ENCODE measurements at places on chromosomes 16 and 17.

DNA sequence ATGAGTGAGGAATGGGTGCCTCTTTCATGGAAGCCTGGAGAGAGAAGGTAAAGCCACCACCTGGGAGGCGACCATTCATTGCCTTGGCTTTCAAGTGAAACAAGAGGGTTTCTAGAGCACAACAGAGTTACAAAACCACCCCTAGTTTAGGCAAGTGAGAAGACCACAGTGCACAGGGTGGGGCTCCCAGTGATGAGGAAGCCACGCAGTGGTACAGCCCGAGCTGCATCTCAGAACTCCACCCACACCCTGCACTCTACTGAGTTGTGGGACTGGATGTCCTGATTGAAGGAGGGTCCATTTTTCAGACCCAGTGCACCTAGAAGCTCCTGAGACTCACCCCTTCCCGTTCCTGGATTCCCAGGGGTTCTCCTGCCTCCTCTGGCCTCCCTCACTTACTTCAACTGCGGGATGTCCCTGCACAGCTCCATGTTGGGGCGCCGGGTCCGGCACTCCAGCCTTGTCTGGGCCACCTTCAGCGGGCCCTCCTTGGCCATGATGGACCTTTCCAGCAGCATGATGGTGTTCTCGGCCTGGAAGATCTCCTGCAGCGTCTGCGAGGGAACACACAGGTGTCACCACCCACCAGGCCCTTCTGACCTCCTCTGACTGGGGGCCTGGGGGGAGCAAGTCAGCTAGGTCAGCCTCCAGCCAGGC lies 55.1 kb upstream of the EMP2 start:
- no peak for DNase-seq

- no peak for DNase-seq
Observed at GRCh38 chr16:78365366-78365765, 265.9 kb downstream of the WWOX start.

DNA sequence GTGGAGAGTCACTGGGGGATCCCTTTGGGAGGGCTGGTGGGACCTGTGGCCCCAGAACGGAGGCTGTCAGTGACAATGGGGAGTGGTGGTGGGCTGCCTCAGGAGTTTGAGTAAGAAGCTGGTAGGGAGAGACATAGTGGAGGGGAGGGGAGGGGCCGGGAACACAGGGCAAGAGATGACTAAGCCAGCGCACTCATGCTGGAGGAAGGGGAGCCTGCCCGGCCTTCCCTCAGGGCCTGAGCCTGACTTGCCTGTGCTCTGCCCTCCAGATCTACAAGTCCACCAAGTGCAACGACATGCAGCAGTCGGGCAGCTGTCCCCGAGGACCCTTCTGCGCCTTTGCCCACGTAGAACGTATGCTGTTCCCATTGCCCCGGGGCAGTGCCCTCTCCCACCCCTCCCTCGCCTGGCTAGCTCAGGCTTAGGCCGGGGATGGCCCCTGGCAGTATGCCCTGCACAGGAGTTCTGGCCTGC lies 29.3 kb downstream of the UNC13D start:
- DNase-seq, result no peak

DNA sequence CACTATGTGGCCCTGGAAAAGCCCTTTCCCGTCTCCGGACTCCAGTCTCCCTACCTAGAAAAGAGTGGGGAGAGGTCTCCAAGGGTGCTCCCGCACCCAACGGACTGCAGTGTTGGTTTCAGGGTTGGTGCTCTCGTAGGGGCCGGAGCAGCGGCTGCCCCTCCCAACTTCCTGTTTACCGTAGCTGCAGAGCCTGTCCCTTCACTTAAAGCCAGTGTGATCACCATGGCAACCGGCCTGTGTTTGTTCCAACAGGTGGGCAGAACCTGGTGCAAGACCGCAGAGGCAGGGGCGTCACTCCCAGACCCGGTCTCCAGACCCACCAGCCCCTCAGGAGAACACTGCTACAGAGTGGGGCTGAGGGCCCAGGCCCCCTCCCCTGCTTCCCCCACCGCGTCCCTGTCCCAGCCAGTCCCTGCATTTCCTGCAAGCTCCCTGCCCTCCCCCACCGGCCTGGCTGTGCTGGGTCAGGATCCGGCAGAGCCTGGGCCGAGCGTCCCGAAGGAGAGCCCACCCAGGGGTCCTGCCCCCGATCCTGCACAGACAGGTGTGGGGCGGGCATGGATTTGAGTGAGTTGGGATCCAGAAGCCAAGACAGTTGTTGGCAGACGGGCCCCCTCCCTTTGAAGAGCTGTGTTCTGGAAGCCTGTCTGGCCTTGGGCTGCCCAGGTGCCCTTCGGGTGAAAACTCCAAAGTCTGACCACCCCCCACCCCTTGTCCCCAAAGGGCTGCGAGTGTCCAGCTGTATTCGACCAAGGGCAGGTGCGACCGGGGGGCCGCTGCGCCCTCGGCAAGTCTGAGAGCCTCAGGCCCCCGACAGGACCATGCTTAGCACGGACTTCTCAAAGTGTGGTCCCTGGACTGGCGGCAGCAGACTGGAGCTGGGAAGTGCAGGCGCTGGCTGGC lies 1.5 kb upstream of the BAIAP3 start:
- DNase-seq, result no peak

DNA sequence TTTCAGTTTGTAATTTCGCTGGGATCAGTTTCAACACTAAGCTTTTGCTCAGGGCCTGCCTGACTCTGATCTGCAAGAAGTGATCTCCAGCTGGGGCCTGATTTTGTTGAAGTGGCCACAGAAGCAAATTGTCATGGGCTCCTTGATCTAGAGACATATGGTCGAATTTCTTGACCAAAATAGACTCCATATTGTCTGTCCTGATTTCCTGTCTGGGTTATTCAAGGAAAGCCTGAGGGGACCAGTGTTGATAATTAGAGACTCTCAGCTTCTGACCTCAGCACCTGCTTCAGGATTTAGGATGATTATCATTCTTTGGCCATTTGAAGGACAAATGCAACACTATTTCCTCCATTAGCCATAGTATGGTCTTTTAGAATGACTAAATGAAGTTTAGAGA lies 48.9 kb upstream of the MSI2 start:
- DNase-seq, result no peak

DNA sequence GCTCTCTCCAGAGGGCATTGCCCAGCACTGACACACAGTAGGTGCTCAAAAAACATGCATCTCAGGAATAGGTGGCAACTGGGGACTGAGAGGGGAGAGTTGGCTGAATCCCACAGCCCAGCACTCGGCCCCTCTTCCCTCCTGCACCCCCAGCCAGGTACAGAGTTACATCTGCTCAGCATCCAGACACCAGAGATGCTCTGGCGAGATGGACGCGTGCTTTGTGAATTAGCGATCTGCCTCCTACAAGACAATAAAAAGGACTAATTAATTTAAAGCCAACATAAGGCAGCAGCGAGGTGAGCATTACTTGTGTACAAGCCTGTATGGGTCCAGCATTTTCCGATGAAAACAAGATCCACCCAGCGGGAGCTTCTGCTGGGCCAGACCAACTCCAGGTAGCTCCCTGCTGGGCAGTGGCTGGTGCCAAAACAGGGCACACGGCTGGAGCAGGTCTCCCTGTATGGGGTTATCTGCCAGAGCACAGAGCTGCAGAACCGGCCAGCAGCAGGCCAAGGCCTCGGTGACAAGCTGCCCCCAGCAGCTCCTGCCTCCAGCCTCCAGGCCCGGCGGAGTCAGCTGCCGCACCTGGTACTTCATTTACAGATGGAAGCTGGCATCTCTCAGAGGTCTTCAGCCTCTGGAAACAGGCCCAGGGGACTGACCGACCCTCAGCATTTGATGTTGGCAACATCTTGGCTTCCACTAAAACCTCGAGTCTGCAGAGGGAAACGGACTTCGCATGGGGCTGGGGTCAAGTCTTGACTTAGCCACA lies 219.7 kb upstream of the SDK2 start:
- DNase-seq, result no peak

DNA sequence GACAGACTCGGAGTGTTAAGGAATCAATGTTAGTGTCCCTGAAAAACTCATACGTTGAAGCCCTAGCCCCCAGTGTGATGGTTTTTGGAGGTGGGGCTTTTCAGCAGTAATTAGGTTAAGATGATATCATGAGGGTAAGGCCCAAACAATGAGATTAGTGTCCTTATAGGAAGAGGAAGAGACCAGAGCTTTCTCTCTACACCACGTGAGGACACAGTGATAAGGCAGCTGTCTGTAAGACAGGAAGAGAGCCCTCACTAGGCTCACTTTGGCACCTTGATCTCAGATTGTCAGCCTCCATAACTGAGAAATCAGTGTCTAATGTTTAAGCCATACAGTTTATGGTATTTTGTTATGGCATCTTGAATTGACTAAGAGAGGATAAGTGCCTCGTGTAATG lies 403.2 kb downstream of the NPIPA7 start:
- DNase-seq, result no peak

DNA sequence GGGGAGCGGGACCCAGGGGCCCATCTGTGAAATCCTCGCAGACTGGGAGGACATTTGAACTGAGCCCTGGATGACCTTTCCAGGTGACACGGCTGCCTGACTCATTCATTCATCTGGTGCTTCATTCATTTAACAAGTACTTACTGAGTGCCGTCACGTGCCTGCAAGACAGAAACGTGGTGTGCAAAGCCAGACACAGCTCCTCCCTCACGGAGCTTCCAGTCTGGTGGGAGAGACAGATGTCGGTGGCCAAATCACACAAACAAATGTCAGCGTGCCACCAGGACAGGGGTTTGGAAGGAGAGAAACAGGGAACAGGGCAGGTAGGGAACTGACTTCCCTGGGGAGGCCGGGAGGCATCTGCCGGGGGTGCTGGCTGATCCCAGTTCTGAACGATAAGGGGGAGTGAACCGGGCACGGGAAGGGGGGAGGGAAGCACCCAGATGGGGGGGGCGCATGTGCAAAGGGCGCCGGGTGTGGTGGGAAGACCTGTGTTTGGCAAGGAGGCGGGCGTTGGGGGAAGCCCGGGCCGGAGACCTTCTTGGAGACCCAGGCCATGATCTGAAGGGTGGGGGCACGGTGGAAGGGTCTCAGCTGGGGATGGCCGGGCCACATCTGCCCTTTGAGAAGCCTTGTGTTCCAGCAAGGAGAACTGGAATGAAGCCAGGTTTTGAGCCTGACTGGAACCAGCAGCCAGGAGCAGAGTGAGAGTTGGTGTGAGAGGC lies 93.6 kb upstream of the CIBAR2 start:
- no peak for DNase-seq

GRCh38 chr16:67571981-67572431 lies 9.7 kb downstream of the CTCF start:
- no peak for DNase-seq

DNA sequence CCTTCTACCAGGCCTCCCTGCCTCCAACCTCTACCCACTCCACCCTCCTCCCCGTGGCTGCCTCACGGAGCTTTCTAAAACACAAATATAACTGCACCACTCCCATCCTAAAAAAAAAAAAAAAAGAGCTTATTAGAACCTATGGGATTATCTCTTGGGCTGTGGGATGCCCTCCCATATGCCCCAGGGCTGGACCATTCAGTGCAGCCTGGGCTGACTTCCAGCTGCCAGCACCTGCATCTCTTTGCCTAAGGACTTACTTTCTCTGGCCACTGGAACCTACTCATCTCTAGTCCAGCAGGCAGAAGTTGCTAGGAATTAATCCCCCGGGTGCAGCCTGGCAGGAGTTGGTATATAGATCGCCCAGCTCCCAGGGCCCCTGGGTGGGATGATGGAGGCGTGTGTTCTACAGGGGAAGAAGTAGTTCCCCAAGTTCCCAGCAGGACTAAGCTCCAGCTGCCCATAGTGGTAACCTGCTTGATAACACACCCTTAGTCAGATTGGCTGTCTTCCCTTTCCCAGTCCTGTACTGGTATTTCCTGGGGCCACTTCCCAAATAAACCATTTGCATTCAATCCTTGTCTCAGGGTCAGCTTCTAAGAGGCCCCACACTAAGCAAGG lies 10.3 kb downstream of the MPP3 start:
- no peak for DNase-seq

DNA sequence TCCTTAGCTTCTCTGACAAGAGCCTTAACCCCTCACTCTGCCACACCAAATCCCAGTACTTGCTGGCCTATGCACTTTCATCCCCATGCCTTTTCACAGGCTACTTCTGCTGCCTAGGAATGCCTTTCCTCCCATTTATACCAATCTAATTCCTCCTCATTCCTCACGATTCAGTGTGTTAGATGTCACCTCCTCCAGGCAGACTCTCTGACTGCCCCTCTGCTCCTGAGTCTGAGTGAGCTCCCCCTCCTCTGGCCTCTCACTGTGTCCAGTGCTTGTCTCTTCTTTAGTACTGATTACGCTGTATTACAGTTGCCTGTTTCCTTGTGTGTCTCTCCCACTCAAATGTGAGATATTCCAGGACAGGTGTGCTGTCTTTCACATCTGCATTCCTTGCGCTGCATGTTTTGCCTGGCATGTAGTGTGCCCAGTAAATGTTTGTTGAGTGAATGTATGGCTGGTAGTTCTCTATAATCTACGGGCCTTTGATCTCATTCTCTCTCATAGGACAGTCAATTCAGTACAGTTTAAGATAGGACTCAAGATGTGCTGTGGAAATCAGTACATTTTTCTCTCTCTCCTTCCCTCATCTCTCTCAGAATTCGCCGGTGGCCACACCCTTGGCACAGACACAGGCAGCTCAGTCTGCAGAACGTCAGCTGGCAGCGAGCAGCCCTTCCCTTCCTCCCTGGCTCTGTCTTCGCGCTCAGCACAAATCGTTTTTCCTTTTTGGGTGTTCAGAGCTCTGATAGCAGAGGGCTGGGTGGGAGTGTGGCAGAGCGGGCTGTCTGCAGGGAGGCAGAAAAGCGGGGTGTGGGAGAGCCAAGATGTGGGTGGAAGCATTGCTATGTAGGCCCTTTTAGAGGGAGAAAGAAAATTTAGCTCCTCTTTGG lies 18.5 kb downstream of the ARL4D start:
- DNase-seq, result no peak

DNA sequence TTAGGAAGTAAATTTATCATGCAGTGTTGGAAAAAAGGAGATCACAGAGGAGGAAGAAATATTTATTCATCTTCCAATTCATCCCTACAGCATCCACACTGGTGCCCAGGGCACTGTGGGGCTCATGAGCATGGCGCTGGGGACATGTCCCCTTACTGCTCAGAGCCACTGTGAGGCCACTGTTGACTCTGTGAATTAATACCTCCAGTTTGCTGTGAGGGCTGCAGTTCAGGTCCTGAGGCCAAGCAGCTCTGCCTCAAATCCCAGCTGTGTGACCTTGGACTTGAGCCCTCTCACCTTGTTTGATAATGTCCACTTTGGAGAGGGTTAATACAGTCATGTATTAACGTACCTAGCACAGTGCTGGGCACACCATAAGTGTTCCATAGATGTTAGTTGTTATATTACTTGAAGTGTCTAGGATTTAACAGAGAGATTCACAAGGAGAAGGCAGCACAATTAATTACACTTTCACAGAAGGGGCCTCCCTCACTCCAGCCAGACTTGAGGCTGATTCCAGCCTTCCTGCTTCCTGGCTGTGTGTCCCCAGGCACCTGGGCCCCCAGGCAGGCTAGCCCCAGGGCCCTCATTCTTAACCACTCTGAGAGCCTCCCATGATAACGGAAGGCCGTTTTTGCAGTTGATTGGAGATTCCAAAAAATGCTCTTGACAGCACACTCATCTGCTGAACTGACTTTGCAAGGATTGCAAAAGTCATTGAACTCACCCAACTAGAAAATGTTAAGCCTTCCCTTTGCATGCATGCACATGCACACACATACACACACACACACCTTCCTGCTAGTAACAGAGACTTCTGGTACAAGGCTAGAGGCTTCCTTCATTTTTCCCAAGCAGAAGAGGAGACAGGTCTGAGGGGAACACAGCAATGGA lies 29.4 kb downstream of the KATNIP start:
- DNase-seq, result no peak

All from neuronal stem cell (in vitro differentiated cells).